OCI-M1 (cell line): ENCODE measurements at places on chromosomes 3 and 15.

GRCh38 chr3:130648293-130648692 is 98.3 kb downstream of the PIK3R4 start:
- DNase-seq: no peak

GRCh38 chr3:190811775-190812480 is 50.6 kb downstream of the GMNC start:
- DNase-seq: peak; percentile 81

- DNase-seq: no peak
Measured at GRCh38 chr3:192747746-192748145, 20.4 kb upstream of the FGF12 start.

- no peak for DNase-seq
Measured at GRCh38 chr3:51961602-51962569, 5.4 kb downstream of the PCBP4 start.

DNA sequence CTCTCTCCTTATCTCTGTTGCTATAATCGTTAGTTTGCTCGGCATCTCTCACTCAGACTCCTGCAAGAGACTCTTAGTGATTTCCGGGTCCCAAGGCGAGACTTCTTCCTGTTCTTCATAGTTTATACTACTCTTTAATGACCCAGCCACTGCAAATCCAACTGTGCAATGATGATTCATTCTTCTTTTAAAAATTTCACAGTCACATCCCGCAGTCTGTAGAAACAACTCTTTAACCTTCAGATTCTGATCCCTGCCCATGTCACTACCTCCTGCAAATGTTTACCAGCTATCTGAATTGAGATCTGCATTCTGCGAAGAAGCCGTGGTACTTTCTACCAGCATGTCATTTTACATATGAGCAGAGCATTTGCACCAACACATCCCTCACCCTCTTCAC is 2.8 kb upstream of the VGLL3 start:
- DNase-seq: no peak

GRCh38 chr3:105495021-105495420 is 128.3 kb downstream of the ALCAM start:
- no peak for DNase-seq
